Osteocyte (in vitro differentiated cells): ENCODE measurements at places on chromosomes 1 and 21. TPM values are rescaled to one million over a fixed set of nuclear protein-coding genes. Genes with fewer than 3 reads are reported as not detected.

The CAMK1G gene
- not detected in 2 replicates for total RNA-seq

The ADGRL4 gene
- total RNA-seq, result 8.2 and 9.5 TPM in 2 replicates

The SGIP1 gene
- total RNA-seq, result 118 and 123 TPM in 2 replicates

The GBP5 gene
- not detected in 2 replicates for total RNA-seq

The VAV3 gene
- total RNA-seq, result not detected in 2 replicates

The A3GALT2 gene
- 0.35 TPM in 1 of 2 replicates, not detected in the other for total RNA-seq

The PKN2 gene
- total RNA-seq, result 43.8 and 46.8 TPM in 2 replicates

The EPS8L3 gene
- total RNA-seq, result not detected in 2 replicates

The RNU1-4 gene
- 2,650 and 2,859 TPM in 2 replicates for total RNA-seq

- H3K4me1 ChIP-seq, result no peaks in the 10 kb centered on the region
- H3K27me3 ChIP-seq, result peaks cover 20% of the 10 kb centered on the region
- no peaks in the 10 kb centered on the region for H3K36me3 ChIP-seq
- no peak overlapping the region for H3K27ac ChIP-seq
- no peak for DNase-seq
Measured at GRCh38 chr1:203167913-203168200, 7.8 kb downstream of the MYBPH start.

DNA sequence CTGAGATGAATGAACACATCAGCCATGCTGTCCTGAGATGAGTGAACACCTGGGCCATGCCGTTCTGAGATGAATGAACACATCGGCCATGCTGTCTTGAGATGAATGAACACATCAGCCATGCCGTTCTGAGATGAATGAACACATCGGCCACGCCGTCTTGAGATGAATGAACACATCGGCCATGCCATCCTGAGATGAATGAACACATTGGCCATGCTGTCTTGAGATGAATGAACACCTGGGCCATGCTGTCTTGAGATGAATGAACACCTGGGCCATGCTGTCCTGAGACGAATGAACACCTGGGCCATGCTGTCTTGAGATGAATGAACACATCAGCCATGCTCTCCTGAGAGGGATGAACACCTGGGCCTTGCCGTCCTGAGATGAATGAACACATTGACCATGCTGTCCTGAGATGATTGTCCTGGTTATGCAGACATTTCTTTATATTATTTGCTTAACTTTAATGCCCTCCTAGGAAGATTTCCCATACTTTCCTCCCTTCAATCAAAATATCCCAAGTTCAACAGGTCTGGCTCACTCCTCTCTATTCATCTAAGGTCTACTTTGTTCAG, 48.6 kb upstream of the COL6A1 start:
- peaks cover 3% of the 10 kb centered on the region for H3K4me1 ChIP-seq
- H3K4me3 ChIP-seq, result no peak overlapping the region
- no peak overlapping the region for H3K27ac ChIP-seq
- H3K27me3 ChIP-seq, result peaks cover 7% of the 10 kb centered on the region
- no peak for DNase-seq
- H3K36me3 ChIP-seq, result peaks cover 2% of the 10 kb centered on the region

DNA sequence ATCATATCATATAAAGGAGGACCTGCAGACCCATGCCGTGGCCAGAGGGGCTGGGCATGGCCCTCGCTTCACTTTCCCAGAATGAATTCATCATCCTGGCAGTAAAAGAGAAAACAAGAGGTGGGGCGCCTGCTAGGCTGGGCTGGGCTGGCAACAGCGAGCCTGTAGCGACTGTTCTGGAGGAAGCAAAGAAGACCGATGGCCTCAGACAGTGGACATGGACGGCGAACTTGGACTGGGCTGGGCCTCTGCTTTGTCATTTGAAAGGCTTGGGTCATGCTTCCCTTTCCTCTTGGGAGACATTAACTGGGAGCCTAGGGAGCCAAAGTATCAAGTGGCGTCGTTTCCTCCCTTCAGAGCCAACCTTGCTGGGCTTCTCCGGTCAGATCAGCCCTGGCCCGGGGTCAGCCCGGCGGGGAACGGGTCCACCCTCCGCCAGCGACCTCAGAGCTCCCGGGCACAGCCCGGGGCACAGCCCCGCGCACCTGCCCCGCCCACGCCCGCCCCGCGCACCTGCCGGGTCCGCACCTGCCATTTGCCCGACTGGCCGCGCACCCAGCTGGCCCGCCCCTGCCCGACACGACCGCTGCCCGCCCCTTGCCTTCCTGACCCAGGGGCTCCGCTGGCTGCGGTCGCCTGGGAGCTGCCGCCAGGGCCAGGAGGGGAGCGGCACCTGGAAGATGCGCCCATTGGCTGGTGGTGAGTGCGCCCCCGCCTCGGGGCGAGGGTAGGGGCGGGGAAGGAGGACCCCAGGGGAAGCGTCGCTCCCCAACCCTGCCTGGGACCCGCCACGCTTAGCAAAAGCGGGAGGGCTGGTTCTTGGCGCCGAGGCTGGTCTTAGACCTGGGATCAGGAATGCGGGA, at the start of gene FAM3B:
TSS of gene FAM3B (plus strand) at position 602 of the 863 bp plus-strand sequence. CDS start at position 681, 79 bp downstream.
- peaks cover 3% of the 10 kb centered on the region for H3K4me1 ChIP-seq
- H3K36me3 ChIP-seq, result no peaks in the 10 kb centered on the region
- no peak within 1 kb of the TSS for H3K4me3 ChIP-seq
- DNase-seq, result no peak
- H3K27ac ChIP-seq, result no peak within 1 kb of the TSS
- H3K27me3 ChIP-seq, result peaks cover 54% of the 10 kb centered on the region

DNA sequence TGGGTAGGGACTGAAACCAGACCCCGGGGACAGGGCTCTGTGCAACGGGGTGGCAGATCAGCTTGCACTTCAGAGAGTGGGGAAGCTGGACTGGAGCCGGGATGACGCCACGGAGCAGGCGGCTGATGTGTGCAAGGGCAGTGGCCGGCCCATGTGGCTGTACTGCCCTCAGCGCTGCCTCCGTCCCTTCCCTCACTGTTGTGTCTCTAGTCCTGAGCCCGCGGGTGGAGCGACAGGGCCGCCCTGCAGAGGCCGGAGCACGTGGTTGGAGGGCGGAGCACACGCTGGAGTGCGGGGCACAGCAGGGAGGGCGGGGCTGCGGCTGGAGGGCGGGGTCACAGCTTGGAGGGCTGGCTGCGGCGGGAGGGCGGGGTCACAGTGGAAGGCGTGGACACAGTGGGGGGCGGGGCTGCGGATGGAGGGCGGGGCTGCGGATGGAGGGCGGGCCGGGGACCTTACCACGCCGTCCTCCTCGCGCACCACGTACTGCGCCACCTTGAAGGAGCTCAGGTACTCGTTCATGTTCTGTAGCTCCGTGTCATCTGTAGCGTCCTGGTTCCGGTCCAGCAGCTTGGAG, 52.4 kb downstream of the CHD5 start:
- no peaks in the 10 kb centered on the region for H3K27me3 ChIP-seq
- H3K36me3 ChIP-seq, result no peaks in the 10 kb centered on the region
- H3K4me1 ChIP-seq, result no peaks in the 10 kb centered on the region
- no peak for DNase-seq

DNA sequence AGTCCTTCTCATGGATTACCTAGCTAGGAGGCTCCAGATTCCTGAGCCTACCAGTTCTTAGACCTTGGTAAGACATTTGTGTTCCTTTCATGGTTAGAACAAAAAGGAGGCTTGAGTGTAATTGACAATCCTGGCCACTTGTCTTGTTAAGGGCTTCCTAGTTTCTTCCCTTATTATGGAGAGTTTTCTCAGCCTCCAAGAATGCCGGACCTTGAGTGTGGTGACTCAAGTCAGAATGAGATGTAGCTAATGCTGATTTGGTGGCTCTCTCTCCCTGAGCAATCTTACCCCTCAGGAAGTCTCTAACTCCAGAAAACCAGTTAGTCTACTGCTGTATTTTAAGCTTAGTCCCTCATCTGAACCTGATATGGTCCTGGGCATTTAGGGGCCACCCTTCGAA, 14.3 kb downstream of the CHI3L2 start:
- no peak for DNase-seq
- H3K4me3 ChIP-seq, result no peak overlapping the region
- H3K36me3 ChIP-seq, result no peaks in the 10 kb centered on the region
- H3K27me3 ChIP-seq, result peaks cover 21% of the 10 kb centered on the region

DNA sequence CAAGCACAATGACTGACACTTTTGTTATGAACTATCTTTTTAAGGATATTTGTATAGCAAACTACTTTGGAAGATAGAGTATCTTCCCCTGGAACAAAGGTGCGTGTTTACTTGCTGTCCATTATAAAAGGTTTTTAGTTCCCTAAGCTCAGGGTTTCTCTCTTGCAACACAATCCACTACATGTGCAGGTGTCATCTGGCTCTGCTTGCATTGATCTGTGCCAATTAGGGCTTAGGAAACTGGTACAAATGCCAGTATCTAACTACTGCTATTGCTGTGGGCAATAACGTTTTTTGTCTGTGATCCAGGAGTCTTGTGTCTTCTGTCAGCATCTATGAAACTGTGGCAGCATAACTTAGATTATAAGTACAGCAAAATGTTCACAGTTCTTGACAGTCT, 68.3 kb upstream of the ABCD3 start:
- DNase-seq, result no peak
- no peak overlapping the region for H3K27ac ChIP-seq
- H3K36me3 ChIP-seq, result no peaks in the 10 kb centered on the region
- H3K27me3 ChIP-seq, result peaks cover 6% of the 10 kb centered on the region

- H3K36me3 ChIP-seq, result no peaks in the 10 kb centered on the region
- no peaks in the 10 kb centered on the region for H3K4me1 ChIP-seq
- no peak overlapping the region for H3K27ac ChIP-seq
- no peak for DNase-seq
- H3K4me3 ChIP-seq, result no peak overlapping the region
Measured at GRCh38 chr1:91120421-91120820, 98.6 kb upstream of the ZNF644 start.

DNA sequence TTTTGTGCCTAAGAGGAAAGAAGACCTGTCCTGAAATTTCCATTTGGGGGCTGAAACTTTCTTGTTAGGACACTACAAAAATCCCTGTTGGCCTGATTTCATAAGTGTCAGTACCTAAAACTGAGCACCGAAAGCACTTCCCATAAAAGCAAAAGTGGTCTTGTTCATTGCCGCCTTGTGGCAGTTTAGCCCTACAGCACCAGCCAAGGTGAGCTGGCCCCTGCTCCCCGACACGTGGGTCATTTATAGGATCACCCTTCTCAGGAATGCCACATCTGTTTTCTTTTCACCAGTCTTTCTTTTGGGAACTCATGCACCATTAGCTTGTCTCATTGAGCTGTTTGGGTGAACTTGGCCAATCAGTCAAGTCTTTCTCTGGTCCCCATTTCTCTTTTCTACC, 155.8 kb upstream of the KAZN start:
- peaks cover 2% of the 10 kb centered on the region for H3K4me1 ChIP-seq
- H3K27me3 ChIP-seq, result no peaks in the 10 kb centered on the region
- H3K27ac ChIP-seq, result no peak overlapping the region

GRCh38 chr1:181140891-181141290, 52.4 kb downstream of the IER5 start:
- H3K4me3 ChIP-seq, result no peak overlapping the region
- DNase-seq, result no peak
- peak overlapping the region; percentile 4 for H3K27ac ChIP-seq
- peaks cover 46% of the 10 kb centered on the region for H3K4me1 ChIP-seq
- peaks cover 21% of the 10 kb centered on the region for H3K27me3 ChIP-seq

- H3K4me3 ChIP-seq, result peak within 1 kb of the TSS; percentile 93
- peak; percentile 92 for DNase-seq
- peaks cover 8% of the 10 kb centered on the region for H3K36me3 ChIP-seq
- peaks cover 24% of the 10 kb centered on the region for H3K4me1 ChIP-seq
- peak within 1 kb of the TSS; percentile 97 for H3K27ac ChIP-seq
Measured at GRCh38 chr21:17612565-17613241, at the start of gene BTG3. BTG3 (minus strand) TSS chr21:17612901; CDS start chr21:17609144, 3,757 bp downstream.

- no peaks in the 10 kb centered on the region for H3K27me3 ChIP-seq
- H3K36me3 ChIP-seq, result peaks cover 25% of the 10 kb centered on the region
- no peak overlapping the region for H3K4me3 ChIP-seq
- H3K27ac ChIP-seq, result no peak overlapping the region
- DNase-seq, result no peak
- H3K4me1 ChIP-seq, result peaks cover 21% of the 10 kb centered on the region
Measured at GRCh38 chr1:197799271-197799670, 24.0 kb upstream of the DENND1B start.

DNA sequence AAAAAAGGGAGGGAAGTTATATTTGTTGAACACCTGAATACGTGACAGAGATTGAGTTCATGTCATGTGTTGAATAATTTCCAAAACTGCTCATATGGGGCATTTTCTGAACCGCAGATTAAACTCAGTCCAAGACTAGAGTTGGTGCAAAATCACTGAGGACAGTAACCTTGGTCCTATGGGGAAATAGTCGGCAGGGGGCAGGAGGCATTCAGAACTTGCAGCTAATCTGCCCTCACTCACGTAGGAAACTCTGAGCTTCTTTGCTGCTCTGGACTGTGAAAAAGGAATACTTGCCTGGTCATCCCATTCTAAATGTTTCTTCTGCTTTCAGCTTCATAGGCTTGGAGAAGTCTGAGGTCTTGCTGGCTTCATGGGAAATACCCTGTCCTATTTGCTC, 228.3 kb upstream of the ZP4 start:
- H3K4me1 ChIP-seq, result no peaks in the 10 kb centered on the region
- H3K4me3 ChIP-seq, result no peak overlapping the region
- no peak for DNase-seq
- no peaks in the 10 kb centered on the region for H3K27me3 ChIP-seq
- H3K27ac ChIP-seq, result no peak overlapping the region
- H3K36me3 ChIP-seq, result no peaks in the 10 kb centered on the region

DNA sequence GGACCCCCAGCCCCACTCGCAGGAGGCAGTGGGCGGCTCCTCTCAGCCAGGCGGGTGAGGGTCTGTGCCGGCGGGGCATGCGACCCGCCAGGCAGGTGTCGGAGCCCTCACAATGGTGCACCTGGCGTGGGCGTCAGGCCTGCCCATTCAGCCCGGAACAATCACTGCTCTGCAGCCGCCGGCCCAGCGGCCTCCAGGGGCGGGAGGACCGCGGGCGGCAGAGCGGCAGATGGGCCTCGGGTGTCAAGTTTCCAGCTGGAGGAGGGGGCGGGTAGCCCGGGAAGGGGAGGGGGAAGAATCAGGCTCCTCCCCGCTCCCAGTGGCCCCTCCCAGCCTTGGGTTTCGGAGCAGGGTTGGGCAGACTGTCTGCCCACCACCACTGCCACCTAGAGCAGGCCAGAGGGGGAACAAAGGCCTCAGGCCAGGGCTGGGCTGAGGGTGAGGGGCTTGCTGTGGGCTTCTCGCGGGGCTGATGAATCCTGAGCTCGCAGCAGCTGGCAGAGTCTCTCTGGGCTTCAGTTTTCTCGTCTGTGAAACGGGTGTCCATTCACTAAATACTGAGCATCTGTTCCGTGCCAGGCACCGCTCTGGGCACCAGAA, 39.5 kb upstream of the CASZ1 start:
- H3K27ac ChIP-seq, result no peak overlapping the region
- no peak overlapping the region for H3K4me3 ChIP-seq
- no peaks in the 10 kb centered on the region for H3K36me3 ChIP-seq
- peaks cover 21% of the 10 kb centered on the region for H3K27me3 ChIP-seq
- DNase-seq, result no peak

GRCh38 chr1:1157033-1157365, 16.7 kb upstream of the TTLL10 start:
- peaks cover 3% of the 10 kb centered on the region for H3K4me1 ChIP-seq
- H3K27me3 ChIP-seq, result no peaks in the 10 kb centered on the region
- H3K27ac ChIP-seq, result no peak overlapping the region
- no peaks in the 10 kb centered on the region for H3K36me3 ChIP-seq
